ENCODE measurements at places on chromosomes 7 and 10.

GRCh38 chr10:3766046-3766756 is 18.8 kb downstream of the KLF6 start:
- no peak for DNase-seq

- no peak for DNase-seq
Measured at GRCh38 chr7:118839515-118839914, 615.0 kb downstream of the ANKRD7 start.

DNA sequence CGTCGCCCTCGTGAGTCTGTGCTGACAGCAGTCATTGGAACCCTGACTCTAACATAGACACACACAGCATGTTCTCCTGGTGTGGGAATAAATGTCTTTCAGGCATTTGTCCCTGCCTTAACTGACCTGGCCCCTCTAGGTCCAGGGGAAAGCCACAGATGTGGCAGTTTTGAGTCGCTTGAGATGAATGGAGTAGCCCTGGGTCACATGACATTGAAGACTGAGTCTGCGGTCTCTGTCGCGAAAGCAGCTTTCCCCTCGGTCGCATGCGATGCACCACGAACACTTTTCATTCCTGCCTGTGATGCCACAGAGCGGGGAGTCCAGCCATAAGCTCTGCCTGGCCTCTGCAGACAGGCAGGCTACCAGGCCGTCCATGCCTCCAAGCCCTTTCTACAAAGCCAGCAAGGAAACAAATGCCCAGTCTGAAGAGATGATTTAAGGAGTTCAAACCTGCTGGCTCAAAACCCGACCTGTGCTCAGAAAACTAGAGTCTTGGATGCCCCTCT is 172.3 kb downstream of the WDR37 start:
- DNase-seq = no peak

DNA sequence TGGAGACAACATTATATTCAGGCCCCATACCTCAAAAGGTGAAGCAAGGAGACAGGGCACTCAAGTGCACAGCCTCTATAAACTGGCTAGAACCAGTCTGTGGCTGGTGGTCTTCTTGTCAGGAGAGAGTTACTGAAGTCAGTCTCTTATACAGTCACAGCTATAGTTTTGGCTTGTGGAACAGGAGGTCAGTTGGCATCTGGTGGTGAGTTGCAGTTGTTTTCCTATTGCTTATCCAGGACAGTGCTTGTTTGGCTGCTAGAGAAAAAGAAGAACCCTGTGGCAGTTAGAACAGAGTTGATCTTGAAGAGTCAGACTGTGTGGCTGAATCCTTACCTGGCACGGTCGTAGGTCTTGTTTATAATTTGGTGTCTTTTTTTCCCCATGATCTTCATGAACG is 17.3 kb downstream of the CCM2 start:
- no peak for DNase-seq

DNA sequence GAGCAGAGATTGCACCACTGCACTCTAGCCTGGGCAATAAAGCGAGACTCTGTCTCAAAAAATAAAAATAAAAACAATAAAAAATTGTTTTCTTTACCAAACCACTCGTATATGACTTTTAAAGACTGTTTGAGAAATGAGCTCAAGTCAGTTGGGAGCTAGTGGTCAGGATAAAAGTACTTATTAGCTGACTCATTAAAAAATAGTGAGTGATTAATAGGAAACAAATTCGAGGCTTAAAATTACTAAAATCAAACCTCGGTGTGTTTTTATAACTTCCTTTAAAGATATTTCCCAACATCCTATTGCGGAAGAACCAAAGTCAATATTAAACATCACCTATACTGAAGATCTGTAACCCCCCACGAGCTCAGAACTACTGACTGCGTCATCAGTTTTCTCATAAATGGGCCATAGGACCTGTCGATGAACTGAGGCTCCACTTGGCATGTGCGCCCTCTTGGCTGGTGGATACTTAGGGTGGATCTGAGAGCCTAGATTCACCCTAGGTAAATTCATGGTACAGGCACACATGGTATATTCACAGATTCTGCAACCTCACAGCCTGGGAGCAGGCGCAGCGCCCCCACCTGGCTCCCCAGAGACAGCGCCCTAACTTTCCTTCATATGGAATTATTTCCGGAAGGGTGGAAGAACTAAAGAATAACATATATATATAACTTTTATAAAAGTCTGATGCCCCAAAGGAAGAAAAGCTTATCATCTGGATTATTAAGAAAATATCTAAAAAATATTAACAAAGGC is 9.2 kb downstream of the MKI67 start:
- no peak for DNase-seq
